ENCODE measurements at places on chromosomes 1 and 21.

GRCh38 chr1:98045211-98045766 is 124.5 kb upstream of the DPYD start:
- no peak for DNase-seq

GRCh38 chr1:245288796-245289195 is 134.0 kb downstream of the KIF26B start:
- DNase-seq: no peak

DNA sequence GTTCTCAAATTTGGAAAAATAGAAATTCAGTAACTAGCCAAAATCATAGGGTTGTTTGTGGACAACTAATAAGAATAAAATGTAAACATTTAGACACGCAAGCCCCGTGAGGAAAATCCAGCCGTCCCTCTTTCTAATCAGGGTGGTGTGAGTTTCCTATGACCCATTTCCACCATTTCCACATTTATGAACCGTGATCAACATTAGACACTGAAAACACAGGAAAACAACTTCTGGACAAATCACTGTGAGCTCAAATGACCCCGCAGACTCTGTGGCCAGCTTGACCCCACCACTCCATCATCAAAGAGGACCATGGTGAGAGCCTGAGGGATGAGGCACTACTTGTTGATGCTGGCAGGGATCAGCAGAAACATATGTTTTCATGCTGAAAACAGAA is 101.0 kb downstream of the SIM2 start:
- no peak for DNase-seq

DNA sequence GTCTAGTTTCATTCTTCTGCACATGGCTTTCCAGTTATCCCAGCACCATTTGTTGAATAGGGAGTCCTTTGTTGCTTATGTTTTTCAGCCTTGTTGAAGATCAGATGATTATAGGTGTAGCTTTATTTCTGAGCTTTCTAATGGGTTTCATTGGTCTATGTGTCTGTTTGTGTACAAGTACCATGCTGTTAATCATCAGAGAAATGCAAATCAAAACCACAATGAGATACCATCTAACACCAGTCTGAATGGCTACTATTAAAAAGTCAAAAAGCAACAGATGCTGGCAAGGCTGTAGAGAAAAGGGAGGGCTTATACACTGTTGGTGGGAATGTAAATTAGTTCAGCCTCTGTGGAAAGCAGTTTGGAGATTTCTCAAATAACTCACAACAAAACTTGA is 321.5 kb upstream of the PTBP2 start:
- no peak for DNase-seq

DNA sequence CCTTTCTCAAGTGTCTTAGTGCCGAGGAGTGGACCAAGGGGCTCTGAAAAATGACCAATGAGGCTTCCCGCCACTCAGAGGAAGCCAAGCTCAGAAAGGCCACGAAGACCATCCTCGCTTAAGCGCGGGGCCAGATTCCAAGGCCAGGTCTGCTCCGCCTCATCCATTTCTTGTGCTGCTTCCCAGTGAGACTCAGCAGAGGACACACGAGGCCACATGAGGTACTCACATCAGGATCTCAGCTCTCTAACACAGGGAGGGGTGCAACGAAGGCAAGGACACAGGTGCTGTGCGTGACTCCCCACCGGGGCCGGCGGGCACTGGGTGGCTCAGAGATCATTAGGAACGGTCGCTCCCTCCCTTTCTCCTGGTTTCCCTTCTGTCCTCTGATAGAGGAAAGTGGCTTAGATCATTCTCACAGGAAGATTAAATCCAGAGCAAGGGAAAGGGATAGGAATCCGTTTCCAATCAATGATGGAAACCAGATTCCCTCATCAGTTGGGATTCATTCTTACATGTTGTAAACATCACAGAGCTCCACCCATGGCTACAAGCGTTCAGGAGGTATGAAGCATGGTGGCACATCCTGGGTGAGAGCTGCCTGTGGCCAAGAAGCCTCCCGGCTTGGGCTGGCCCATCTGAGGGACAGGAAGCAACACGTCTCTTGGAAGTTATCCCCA is 46.7 kb downstream of the CAPZB start:
- DNase-seq: no peak

DNA sequence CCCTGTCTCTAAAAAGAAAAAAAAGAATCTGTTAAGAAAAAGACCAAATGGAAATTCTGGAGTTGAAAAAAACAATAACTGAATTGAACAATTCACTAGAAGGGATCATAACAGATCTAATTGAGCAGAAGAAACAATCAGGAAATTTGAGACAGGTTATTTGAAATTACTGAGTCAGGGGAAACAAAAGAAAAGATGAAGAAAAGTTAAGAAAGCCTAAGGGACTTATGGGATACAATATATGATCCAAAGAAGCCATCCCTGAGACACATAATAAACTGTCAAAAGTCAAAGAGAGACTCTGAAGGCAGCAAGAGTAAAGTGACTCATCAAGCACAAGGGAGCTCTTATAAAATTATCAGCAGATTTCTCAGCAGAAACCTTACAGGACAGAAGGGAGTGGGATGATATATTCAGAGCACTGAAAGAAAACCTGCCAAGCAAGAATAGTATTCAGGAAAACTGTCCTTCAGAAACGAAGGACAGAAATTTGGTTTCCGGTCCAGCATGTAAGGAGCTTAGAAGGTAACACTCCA is 44.5 kb downstream of the SLC2A1 start:
- no peak for DNase-seq

DNA sequence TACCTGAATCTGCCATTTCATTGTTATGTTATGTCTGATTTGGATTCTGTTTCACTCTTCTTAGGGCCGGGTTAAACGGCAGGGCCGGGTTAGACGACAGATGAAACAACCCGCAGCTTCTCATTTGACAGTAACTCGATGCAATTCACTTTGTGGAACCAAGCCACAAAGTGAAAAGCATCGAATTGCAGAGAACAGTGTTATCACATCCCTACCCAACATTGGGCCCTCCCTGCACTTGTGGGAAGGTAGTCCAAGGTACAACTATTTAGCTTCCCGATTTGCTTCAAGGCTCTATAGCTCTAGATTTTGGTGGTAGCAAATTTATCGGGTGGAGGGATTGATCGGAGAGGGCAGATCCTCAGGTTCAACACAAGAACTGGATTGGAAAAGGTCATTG is 17.0 kb downstream of the SON start:
- no peak for DNase-seq

DNA sequence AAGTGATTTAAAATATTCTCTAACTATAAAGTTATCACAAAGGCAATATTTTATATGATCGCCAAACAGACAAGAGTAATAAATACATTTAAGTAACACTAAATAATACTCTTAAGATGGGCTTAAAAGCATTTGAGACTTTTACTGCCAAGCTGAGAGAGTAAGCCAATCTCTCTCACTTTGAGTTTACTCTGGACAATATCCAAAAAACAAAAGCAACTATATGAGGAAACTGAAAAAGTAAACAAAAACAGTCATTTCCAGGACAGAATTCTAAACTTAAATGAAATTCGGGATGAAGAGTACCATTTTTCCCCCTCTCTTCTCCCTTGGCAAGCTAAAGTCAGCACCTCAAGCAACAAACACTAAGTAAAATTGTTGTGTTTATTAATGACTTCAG is 173.2 kb downstream of the COP1 start:
- DNase-seq: no peak

DNA sequence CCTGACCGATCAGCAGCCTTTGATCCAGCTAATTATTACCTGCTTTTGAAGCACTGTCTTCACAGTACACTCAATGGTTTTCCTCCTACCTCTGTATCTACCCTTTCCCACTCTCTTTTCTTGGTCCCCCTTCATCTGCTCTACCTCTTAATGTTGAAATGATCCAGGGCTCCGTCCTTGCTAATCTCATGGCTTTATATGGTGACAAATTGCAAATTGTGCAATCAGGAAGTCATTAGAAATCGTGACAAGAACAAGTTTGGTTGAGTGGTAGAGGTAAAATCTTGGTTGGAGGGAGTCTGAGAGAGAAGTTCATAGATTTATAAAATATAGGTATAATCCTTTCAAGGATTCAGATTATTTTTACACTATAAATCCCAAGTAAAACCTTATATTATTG is 9.6 kb upstream of the CYB5R1 start:
- no peak for DNase-seq

DNA sequence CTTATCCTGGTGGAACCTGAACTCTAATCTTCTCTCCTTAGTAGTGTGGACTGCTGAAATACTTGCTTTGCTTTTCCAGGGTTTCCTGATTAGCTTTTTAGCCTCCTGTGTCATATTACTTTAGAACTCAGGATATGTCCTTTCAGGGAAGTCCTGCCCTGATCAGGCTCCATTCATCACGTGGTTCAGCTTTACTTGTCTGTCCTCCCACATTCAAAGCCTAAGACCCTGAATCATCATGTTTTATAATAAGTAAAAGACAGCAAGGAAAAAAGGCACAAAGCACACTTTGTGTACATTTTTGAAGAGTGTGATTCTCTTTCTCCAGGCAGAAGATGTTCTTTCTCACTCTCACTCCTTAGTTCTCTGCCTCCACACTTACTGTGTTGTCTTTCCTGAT is 70.6 kb downstream of the PATJ start:
- DNase-seq: no peak

DNA sequence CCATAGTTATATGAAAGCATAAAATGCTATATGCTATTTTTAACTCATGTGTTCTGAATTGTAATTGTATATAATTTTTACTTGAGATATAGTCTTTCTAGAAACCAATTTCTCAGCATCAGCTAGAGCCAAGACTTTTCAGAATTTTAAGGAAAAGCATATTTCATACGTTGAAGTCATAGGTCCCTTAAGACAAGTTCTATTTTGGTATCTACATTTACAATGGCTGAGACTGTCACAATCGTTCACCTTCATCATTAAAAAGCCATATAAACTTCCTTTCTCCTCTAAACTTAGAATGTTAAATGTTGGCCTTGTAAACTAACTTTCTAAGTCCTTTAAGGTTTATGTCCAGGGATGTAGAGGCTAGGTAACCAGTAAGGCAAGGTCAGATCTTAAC is 104.1 kb downstream of the LRRC40 start:
- DNase-seq: no peak

GRCh38 chr1:11320153-11320936 is 47.3 kb downstream of the UBIAD1 start:
- no peak for DNase-seq

DNA sequence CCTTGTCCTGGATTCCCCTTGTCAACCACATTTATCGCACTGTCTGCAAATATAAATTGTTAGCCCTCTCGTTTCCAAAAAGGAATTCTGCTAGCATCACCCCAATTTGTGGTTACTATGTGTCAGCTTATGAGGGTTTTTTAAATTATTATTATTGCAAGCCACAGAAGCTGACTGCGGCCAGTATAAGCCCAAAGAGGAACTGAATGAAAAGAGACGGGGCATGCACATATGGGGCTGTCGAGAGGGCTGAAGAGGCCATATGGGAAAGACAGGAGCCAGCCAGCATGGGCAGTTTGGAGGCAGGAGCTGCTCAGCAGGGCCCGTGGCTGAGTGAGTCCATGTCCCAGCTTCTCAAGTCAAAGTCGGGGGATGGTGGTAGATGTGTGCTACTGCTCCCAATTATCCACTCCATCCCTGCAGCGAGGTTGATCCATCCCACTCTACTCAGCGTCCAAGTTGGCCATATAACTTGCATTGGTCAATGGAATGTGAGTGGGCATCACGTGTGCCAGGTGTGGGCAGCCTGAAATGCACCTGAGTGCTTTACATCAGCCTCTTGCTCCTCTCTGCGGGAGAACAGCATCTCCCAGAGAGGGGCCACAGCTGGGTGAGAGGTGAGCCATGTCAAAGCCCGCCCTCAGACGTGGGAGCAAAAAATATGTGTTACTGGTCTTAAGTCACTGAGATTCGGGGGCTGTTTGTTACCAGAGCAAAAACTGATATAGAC is 37.6 kb upstream of the LDLRAP1 start:
- DNase-seq: no peak

GRCh38 chr1:183274836-183275235 is 88.8 kb downstream of the LAMC2 start:
- no peak for DNase-seq

- no peak for DNase-seq
Measured at GRCh38 chr21:30600787-30601186, at the start of gene KRTAP22-1. TSS of gene KRTAP22-1 (plus strand) at chr21:30601087.

GRCh38 chr1:205921570-205921909 is 21.7 kb downstream of the SLC26A9 start:
- DNase-seq: no peak

- DNase-seq: no peak
Measured at GRCh38 chr1:97070376-97070775, 348.8 kb downstream of the PTBP2 start.

GRCh38 chr1:156840186-156840897 is 18.6 kb downstream of the INSRR start:
- no peak for DNase-seq

- DNase-seq: no peak
Measured at GRCh38 chr1:190068304-190068703, 409.4 kb downstream of the BRINP3 start.

DNA sequence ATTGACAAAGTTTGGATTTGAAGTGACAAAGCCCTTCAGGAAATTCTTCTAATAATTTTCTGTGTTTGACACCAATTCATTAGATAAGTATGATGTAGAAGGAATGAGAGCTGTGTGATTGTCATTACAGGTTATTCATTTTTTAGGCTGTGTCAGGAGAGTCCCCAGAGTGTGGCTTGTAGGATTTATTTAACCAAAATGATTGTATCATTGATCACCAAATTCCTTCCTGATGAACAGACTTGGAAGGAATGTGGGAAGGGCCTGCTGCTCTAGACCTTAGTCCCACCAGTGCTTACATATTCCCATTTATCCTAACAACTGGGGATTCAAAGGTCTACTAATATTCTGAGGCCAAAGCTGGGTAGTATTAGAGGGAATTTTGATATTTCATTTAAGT is 383.3 kb upstream of the KAZN start:
- no peak for DNase-seq

DNA sequence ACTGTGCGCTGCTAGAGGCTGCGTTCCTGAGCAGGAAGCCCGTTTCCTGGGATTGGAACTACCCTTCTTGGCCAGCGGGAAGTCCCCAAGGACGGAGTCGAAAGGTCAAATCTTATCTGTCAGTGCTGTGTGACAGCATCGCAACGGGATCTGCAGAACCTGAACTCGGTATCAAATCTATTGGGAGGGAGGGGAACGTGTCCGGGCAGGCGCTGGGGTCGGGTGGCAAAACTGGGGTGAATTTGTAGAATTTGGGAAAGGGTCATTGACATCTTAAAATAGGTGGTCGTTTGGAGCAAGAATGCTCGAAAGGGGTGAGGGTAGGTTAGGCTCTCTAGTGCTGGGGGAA is 725 bp upstream of the ARPC5 start:
- DNase-seq: no peak

GRCh38 chr1:205421798-205422197 is at the start of gene LEMD1:
TSS of gene LEMD1 (minus strand) at chr1:205422056. CDS start at chr1:205420536, 1,520 bp downstream.
- no peak for DNase-seq
